ENCODE measurements at places on chromosomes 11 and 22.

DNA sequence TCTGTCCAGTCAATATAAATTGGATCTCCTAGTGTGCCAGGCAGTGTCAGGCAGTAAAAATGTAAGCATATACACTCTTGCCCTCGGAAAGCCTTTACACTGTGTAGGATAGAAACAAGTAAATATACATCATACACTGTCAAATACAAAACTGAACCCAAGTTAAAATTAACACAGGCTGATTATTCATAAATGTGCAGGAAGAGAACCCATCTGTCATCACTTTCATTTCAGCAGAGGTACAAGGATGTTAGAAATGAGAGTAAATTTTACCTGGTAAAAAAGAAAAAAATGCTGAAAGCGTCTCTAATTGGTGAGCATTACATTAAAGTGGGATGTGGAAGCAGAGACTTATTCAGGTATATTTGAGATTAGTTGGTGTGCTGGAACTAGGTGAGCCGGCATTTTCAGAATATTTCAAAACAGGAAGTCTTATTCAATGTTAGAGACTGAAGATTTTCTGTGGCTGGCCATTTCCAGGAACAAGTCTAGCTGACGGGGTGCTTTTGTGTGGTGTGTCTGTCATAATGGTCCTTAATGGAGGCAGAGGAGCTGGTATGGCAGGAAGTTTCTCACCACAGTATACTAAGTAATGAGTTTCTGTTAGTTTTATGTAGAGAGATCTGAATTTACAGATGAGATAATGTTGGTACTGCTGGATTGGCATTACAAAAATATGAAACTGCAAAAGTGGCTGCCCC lies 192.6 kb downstream of the CASP12 start:
- DNase-seq, result no peak

DNA sequence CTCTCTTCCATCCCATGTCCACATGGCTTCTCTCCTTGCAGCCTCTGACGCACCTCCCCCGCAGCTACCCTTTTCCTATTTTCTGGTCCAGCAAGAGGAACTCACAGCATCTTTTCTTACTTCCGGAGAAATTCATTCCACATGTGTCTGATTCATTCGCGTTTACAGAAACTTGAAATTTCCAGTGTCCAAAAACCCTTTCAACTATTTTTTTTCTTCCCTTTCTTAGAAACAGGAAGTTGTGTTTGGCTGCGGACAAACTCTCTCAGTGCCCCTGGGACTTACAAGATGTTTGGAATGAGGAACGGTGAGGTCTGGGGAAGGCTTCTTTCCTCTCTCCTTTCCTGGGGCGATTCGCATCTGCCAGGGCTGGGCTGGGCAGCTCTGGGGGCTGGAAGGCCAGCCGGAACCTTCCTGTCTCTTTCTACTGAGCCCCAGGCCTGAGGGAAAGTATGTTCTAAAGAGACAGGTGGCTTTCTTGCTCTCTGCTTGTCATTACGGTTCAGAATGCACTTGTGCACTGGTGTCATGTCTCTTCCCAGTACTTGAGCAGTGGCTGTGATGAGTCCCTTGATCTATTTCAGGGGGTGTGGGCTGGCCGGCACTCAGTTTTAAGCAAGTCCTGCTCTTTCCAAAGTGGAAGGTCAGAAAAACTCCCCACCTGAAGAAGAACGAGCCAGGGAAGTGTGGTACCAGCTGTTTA lies 27.5 kb downstream of the ADAMTS8 start:
- DNase-seq, result no peak

DNA sequence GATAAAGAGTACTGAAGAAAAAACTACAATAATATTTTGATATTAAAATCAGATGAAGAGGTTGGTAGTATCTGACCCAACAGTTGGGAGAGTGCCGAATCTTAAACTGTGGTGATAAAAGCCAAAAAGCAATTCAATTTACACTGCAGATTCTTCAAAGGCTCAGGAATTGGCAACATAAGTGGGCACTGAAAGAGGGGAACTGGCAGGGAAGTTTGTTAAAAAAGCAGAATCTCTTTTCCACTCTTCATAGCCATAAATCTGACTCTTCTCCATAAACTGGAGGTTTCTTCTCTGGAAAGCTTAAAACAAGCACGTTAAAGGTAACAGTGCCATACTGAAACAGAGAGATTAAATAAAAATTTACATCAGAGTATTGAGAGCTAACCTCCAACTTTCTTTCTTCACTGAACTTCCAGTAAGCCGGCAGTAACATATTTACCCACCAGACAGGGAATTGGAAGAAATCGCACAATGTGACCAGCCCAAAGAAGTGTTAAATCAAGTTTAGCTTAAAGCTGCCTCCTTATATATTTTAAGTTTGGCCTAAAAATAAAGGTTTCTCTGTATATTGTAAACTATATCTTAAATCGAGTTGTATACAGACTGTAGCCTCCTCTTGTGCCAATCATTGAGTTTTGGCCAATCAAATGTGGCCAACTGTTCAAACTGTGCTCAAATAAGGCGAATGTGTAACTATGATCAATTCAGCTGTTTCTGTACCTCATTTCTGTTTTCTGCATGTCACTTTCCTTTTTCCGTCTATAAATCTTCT lies 358.3 kb downstream of the NXPE2 start:
- no peak for DNase-seq

- DNase-seq, result no peak
These were observed 11.3 kb downstream of the OSBP2 start for GRCh38 chr22:30705710-30706651.

DNA sequence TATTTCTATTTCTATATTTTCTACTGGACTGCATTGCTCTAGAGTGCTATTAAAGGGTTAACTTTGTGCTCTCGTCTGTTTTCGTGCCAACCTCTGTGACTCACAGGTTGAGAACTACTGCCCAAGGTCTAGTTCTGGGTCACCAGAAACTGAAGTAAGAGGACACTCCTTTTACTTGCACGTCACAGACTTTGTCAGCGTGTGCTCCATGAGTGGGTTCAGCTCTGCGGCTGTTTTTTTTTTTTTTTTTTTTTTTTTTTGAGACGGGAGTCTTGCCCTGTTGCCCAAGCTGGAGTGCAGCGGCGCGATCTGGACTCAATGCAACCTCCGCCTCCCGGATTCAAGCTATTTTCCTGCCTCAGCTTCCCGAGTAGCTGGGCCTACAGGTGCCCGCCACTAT lies 49.8 kb downstream of the CLMP start:
- DNase-seq, result no peak

GRCh38 chr22:38317995-38318715 lies 922 bp upstream of the CSNK1E start:
- peak; percentile 47 for DNase-seq

GRCh38 chr22:39236321-39237317 lies 8.2 kb downstream of the PDGFB start:
- peak; percentile 35 for DNase-seq

- no peak for DNase-seq
These were observed 80.2 kb downstream of the SGSM3 start for GRCh38 chr22:40450616-40451015.

- no peak for DNase-seq
These were observed 24.0 kb downstream of the CHRDL2 start for GRCh38 chr11:74707182-74707581.

- DNase-seq, result no peak
These were observed 389.0 kb downstream of the TBC1D22A start for GRCh38 chr22:47151490-47151889.

DNA sequence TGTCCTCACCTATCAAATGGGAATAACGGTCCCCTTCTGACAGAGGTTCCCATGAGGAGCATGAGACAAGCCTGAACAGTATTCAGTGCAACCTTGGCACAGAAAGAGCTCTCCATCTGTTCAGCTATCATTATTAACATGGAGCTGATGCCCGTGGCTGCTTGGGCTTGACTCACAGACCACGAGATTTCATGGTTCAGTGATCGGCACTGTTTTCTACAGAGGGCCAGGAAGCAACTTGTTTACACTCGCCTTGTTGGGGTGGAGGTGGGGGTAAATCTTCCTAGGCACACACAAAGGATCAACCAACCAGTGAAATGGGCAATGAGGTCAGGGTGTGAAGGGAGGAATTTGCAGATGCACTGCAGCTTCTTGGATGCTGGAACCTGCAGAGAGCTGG lies 88.2 kb downstream of the CWC15 start:
- no peak for DNase-seq

GRCh38 chr11:67311051-67311555 lies 7.8 kb downstream of the SSH3 start:
- DNase-seq, result no peak

DNA sequence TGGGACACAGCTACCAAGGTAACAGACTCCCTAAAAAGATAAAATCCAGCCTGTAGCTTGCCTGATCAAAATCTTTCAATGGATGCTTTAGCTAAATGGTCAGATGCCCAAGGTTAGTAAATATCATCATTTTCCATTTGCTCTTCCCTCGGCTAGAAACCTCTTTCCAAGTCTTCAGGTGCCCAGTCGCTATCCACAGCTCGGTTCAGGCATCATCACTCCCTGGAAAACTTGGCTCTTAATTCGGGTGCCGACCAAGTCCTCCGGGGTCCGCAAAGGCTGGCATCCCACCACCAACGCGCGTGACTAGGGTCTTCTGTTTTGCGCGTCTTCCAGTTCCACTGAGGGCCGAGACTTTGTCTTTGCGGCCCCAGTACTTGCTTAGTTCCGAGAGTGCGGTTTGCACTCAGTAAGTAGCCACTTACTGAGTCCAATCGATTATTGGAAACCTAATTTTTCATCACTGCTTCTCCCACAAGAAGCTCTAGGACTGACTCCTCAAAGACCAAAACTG lies 44.3 kb downstream of the OR4D9 start:
- DNase-seq, result no peak
